Left colon (tissue), 2 donors: ENCODE measurements at places on chromosomes 3 and 15. TPM values are rescaled to one million over a fixed set of nuclear protein-coding genes. Genes with fewer than 3 reads are reported as not detected.

DNA sequence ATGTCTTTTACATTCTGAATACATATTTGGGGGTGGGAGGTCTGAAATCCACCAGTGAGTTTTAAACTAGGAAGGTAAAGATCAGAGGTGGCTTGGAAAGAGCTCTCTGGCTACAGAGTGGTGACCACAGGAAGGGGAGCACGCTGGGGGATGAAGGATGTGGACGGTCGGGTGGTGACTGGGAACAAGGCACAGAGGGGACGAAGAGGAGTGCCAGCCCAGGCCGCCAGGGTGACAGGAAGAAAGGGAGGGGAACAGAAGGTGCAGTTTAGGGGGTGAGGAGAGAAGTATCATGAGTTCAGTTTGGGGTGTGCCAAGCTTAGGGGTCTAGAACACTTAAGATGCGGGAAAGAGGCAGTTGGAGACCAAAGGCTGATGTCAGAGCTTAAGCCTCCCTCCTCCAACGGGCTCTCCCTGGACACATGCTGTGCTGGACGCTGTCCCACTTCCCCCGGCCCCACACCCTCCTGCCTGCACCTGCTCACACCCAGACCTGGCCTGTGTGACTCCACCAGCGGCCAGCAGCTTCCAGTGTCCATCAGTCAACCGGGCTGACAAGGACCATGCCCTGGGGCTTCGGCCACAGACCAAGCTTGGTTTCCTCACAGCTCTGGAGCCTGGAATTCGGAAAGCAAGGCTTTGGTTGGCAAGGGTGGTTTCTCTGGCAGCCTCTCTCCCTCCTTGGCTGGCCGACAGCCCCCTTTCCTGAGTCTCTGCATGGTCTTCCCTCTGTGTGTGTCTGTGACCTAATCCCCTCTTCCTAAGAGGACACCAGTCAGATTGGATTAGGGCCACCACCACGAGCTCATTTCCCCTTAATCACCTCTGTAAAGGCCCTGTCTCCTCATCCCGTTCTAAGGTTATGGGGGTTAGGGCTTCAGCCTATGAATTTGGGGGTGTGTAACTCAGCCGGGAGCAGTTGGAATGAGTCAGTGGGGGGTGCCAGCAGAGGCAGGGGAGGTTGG lies 120.4 kb upstream of the IQSEC1 start:
- DNase-seq: no peak

- no peak for DNase-seq
Measured at GRCh38 chr3:25476639-25477038, 48.6 kb downstream of the RARB start.

DNA sequence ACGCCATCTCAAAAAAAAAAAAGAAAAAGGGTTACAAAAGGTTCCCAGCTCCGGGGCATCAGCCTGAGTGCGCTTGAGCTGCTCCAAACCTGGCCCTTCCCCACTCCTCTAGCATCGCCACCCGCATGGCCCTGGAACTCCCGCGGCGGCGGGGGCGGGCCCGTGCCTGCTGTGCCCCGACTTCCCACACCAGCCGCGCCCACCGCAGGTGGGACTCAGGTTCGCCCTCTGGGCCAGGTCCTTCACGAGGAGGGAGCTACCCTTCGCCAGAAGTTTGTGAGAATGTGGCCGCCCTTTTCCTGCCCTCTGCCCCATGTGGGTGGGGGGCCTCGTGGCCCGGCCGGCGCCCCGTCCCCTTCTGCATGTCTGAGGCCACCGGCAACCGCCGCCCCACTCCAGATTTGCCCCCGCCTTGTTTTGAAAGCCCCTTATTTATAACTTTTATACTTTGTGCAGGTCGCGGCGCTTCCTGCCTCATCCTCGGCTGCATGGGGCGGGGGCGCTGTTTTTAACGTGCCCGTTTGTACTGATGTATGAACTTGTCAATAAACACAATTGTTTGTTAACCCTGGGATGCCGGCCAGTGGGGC lies 507 bp upstream of the JMJD7 start:
- DNase-seq: peak; percentile 53

- no peak for DNase-seq
Measured at GRCh38 chr3:196082619-196082971, 705 bp upstream of the TFRC start.

DNA sequence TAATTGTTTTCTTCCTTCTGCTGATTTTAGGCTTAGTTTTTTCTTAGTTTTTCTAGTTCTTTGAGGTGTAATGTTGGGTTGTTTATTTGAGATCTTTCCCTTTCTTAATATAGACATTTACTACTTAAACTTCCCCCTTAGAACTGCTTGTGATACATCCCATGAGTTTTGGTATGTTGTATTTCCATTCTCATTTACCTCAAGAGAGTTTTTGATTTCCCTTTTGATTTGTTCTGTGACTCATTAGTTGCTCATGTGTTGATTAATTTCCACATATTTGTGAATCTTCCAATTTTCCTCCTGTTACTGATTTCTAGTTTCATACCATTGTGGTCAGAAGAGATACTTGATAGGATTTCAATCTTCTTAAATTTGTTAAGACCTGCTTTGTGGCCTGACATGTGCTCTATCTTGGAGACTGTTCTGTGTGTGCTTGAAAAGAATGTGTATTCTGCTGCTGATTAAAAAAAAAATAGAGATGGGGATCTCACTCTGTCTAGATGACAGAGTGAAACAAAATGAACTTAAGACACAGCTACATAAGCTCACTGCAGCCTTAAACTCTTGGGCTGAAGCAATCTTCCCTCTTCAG lies 22.3 kb downstream of the GRM2 start:
- no peak for DNase-seq

DNA sequence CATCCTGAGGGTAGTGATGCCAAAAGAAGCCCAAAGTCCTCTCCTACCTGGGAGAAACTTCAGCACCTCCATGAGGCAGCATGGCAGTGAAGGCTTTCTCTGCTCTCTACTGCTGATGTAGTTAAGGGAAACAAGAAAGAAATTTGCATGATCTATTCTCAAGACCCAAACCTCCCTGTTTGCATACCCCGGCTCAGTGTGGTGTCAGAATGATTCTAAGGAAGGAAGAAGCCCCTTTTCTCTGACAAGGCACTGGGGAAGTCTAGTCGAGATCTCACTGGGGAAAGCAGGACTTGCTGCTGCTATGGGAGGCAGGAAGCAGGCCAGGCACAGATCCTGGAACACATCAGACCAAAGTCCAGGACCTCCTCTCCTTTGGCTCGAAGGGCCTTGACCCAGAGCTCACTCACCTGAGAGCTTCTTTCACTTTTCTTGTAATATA lies 89.4 kb upstream of the ICE2 start:
- no peak for DNase-seq

DNA sequence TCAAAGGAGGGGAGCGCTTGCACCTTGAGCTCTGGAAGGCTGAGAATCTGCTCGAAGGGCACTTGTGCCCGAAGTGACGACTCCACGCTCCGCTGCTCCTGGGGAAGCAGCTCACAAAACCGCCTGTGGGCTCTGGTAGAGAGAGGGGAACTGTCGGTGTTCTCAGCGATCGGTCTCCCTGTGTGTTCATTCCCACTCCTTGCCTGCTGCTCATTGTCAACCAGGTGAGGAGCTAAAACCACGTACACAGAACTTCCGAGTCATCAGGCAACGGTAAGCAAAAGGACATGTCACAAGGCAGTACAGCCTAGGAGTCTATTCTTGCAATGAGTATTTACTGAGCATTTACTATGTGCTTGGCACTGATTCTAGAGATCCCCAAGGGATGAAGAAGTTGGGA lies 1.5 kb downstream of the CIB1 start:
- DNase-seq: no peak

DNA sequence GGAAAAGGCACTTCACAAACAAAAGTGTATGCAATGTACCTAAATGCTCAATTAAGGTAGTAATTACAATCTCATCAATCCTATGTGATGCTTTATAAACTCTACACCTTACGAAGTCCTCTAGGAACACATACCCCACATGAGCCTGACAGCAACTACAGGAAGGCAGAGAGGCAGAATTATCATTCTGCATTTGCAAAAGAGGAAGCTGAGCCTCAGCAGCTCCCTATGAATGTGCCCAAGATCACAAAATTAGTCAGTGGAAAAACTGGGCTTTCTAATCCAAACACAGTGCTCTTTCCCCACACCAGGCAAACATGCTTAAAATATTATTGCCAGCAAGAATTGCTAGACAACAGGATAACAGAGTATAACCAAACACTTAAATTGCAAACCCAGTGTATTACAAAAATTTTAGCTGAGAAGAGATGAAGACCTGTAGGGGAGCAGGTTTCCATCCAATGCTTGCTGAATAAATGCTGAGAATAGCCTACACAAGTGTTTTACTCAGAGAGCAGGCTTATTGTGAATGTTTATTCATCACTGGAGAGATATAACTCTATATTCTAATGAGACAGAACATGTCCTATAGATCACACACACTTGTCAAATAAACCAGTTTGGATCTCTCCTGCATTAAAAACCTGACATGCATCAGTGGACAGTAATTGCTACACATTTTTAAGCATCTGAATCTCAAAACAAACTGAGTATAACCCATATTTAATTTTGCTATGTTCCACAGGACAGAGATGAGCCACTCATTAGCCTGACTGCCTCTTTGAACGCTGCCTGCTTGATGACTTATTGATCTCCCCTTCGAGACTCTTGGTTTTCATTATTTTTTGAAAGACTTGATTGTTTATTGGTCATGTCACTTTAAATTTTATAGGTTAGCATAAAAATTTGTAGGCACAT lies 62.2 kb downstream of the PLCH1 start:
- no peak for DNase-seq

The CA12 gene
- 397 TPM for total RNA-seq

DNA sequence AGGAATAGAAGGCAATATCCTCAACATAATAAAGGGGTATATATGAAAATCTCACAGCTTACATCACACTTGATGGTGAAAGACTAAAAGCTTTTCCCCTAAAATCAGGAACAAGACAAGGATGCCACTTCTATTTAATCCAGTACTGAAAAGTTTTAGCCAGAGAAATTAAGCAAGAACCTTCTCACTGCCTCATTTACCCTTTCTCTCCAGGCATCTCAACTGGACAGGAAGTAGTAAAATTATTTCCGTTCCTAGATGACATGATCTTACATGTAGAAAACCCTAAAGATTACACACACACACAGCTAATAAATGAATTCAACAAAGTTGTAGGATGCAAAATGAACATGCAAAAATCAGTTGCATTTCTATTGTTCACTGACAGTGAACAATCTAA lies 11.2 kb downstream of the SCAP start:
- no peak for DNase-seq
